ENCODE measurements at places on chromosomes 12 and 14. TPM values are rescaled to one million over a fixed set of nuclear protein-coding genes. Genes with fewer than 3 reads are reported as not detected.

- DNase-seq, result no peak
Observed at GRCh38 chr12:97363693-97364092, 98.9 kb upstream of the RMST start.

Gene BCL11B
- 8.3 TPM for total RNA-seq

Gene TPH2
- total RNA-seq, result not detected

DNA sequence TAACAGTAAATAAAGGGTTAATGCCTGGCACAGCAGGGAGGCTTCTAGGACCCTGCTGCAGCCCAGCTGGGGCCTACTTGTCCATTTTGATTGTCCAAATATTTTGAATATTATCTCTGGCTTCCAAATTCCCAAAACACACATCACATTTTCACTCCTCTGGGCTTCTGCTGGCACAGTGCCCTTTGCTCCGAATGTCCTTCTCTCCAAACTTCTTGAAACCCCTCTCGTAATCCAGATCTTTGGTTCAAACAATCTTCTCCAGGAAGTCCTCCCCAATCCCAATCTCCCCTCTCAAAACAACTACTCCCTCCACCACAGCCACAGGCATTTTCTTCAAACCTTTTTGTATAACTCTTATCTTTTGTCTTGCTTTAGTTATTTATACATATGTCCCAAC lies 225.6 kb downstream of the PPM1H start:
- DNase-seq, result no peak

DNA sequence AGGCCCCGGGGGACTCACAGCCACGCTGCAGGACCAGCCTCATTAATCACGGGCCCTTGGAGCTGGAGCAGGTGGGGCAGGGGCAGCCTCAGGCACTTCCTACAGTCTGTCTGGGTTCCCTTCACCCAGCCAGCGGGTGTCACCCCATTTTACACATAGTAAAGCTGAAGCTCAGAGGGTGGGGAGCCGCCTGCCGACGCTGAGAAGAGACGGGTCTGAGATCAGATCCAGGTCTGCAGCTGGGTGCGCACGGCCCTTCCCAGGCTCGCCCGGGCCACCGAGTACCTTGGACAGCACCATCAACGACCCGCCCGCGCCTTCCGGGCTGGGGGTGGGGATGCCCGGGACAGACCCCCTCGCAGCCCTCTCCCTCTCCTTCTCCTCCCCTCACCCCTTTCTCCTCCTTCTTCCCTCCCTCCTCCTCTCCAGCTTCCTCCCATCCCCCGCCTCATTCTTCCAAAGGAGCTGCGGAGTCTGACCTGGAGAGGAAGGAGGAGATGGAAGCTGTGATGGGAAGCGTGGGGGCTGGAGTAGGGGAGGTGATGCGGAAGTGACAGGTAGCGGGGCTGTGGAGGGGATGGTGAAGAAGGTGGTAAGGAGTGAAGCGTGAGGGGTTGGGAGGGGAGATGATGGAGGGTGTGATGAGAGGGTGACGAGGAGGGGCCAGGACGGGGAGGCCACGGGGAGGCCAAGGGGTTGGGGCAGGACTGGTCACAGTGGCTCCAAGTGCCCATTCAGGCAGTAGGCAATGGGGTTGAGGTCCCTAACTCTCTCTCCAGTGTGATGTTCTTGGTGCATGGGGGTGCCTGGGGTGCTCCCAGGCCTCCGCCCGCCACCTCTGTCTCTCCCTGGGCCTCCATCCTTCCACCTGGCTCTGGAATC lies 8.8 kb downstream of the DTX1 start:
- DNase-seq, result peak; percentile 96

DNA sequence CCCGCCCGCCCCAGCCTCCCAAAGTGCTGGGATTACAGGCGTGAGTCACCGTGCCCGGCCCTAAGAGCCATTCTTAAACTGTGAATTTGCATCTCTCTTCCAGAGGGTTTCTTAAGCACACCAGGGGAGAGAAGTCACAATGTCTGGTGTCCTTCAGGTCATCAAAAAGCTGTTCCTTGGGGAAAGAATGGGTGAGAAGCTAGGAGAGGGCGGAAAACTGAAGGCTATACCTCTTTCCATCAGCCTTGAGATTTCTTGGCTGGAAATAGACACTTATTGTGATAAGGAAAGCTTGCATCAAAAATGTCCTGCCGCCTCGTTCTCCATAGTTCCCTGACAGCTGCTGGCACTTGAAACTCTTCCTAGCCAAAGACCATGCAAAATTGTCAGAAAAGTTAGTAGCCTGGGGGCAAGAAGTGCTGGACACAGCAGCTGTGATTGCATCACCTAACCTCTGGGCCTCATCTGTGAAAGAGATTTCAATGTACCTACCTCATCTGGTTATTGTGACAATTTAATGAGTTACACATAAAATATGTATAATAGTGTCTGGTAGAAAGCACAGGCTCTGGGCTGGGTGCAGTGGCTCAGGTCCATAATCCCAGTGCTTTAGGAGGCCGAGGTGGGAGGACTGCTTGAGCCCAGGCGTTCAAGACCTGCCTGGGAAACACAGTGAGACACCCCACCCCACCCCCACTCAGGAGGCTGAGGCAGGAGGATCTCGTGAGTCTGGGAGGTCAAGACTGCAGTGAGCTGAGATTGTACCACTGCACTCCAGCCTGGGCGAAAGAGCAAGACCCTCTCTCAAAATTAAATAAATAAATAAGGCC lies 9.7 kb upstream of the UBC start:
- peak; percentile 93 for DNase-seq

Gene AMN
- total RNA-seq, result 3.2 TPM

- no peak for DNase-seq
Observed at GRCh38 chr12:19307451-19307850, 131.8 kb upstream of the AEBP2 start.

GRCh38 chr12:107807471-107808150 lies 33.1 kb downstream of the ASCL4 start:
- no peak for DNase-seq

GRCh38 chr14:71290960-71291466 lies 383.8 kb downstream of the PCNX1 start:
- DNase-seq, result no peak

Gene ENDOU
- total RNA-seq, result not detected

Gene EML5
- total RNA-seq, result 2.1 TPM

- peak; percentile 22 for DNase-seq
Observed at GRCh38 chr14:76324133-76324532, 51.8 kb upstream of the ESRRB start.

DNA sequence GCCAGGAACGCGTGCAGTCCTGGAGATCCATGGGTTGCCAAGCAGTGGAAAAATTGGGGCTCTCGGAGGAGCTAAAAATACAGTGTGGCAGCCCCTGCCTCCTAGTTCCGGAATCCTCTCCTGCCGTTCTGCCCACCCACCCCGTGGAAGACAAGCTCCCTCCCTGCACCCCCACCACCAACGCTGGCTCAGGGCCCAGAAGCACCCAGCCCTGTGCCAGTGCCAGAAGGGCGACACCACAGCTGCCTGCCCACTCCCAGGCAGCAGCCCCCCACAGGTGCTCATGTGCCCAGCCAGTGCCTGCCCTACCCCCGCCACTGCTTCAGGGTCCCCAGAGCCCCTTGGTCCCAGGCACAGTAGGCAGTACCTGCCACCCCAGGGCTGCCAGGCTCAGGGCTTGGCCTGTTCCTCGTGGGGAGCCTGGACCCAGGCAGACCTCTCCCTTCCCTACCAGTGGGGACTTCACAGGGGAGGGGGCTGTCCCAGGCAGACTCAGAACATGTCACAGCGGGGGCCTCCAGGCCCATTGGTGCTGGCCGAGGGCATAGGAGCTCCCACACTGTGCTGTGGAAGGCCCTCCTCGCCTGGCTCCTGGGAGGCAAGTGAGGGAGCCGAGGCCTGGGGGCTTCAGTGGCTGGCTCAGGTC lies 7.4 kb downstream of the INF2 start:
- DNase-seq, result no peak

GRCh38 chr14:21989090-21989489 lies 315.5 kb upstream of the OR4E1 start:
- no peak for DNase-seq

DNA sequence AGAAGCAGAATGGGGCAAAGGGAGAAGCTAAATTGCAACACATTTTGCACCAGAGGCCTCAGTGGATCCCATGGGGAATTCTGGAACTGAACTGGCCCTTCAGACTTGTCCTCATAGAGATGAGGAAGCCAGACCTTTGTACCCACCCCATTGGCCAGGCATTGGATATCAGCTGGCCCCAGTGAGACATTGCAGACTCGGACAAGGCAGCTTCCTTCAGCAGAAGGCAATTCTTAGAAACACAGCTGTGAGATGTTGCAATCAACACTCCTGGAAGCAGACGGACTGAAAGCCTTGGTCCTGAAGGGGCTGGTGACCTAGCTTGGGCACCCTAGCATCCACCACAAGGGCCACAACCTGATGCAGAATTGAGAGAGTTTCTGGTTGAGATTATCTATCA lies 218.1 kb downstream of the MSRB3 start:
- DNase-seq, result no peak

DNA sequence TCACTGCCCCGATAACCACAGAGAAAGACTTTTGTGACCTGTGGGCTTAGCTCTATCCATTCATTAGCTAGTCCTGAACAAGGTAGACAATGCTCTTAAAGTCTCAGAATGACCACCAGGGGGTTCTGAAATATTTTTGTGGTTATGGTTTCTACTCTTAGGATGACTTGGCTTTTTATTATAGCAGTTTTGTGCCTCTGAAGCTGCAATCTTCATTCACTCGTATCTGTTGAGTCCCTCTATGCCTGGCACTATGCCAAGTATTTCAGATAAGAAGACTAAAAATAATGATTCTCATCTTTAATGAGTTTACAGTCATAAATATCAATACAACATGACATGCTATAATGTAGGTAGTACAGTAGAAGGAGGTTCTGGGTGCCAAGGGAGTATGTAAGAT lies 130.8 kb upstream of the TRHDE start:
- no peak for DNase-seq

Gene TMEM233
- not detected for total RNA-seq

DNA sequence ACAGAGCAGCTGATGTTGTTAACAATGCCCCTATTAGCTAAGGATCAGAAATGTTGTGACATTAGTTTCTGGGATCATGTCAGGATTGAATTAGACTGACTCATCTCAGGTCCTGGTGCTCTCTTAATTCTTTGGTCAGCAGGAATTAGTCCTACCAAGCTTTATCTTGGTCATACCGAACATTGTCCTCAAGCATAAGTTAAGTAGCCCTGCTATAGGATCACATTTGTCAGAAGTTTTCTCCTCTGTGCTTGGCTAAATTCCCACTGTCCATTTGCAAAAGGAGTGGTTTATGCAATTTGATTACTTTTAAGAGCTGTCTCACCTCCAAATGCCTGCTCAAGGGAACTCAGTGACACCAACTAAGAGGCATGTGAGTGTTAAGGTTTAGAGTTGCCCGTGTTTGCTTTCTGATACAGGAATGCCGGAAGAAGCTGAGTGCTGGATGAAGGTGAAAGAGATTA lies 48.4 kb upstream of the IFNG-AS1 start:
- peak; percentile 75 for DNase-seq

Gene DNAI7
- 1.6 TPM for total RNA-seq

- no peak for DNase-seq
Observed at GRCh38 chr12:20361416-20361815, 6.9 kb upstream of the PDE3A start.

- DNase-seq, result no peak
Observed at GRCh38 chr12:62779488-62779887, 155.5 kb downstream of the PPM1H start.

DNA sequence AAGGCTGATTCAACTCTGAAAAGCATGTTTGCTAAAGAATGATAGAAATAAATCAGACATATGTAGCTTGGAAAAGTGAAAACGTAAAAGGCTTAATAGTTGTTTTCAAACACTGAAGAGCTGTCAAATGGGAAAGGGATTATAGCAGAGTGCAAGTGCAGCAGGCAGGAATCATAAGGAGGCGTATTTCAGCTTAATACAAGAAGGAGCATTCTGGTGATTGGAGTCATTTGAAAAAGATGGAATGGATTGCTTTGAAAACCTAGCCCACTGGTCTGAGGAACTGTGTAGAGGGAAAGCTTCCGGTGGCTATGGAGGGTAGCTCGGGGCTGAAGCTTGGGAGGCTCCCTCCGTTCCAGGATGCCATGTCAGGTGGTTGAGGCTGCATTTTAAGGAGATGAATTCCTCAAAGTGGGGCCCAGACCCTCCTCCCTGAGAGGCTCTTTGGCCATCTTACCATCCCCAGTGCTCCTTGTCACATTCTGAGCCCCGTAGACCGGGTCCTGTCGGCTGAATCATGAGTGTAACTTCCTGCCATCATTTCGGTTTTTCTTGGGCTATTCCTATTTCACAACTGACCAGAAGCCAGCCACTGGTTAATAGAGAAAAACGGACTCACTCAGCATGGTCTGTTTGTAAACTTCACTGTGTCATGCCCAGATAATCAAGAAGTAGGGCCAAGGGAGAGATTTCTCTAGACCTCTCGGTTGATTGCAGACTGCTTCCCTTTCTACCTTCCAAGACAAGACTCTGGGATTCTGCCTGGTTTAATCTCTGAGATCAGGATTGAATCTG lies 6.5 kb downstream of the WNT5B start:
- DNase-seq, result no peak

- DNase-seq, result no peak
Observed at GRCh38 chr12:124809878-124810277, 53.8 kb downstream of the SCARB1 start.

Gene PFDN5
- 391 TPM for total RNA-seq

Gene CBLN3
- total RNA-seq, result 2.1 TPM

- DNase-seq, result peak; percentile 45
Observed at GRCh38 chr14:104091927-104092771, 6.6 kb downstream of the ASPG start.

- peak; percentile 51 for DNase-seq
Observed at GRCh38 chr14:95045106-95045701, 112.1 kb downstream of the DICER1 start.

- no peak for DNase-seq
Observed at GRCh38 chr14:59905188-59905587, 14.8 kb upstream of the LRRC9 start.

Gene PRB2
- not detected for total RNA-seq

DNA sequence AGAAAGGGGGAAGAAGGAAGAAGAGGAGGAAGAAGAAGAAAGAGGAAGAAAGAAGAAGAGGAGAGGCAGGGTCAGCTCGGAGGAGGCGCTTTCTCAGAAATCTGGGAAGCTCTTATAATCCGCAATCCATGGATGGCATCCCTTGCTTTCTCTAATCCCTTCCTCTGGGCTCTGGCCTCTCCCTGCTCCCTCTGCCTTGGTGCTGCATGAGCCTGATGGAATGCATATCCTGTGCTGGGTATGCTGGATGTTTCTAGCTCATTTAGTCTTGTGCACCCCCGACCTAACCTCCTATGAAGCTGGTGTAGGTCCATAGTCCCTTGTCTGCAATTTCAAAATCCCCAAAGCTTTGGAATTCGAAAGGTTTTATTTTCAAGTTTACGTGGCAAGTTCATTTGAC lies 94.2 kb upstream of the MYL2 start:
- peak; percentile 59 for DNase-seq

Gene TMEM119
- total RNA-seq, result not detected

Gene CCDC197
- total RNA-seq, result not detected

All from endodermal cell (in vitro differentiated cells).